ENCODE measurements at places on chromosomes 6 and 20.

DNA sequence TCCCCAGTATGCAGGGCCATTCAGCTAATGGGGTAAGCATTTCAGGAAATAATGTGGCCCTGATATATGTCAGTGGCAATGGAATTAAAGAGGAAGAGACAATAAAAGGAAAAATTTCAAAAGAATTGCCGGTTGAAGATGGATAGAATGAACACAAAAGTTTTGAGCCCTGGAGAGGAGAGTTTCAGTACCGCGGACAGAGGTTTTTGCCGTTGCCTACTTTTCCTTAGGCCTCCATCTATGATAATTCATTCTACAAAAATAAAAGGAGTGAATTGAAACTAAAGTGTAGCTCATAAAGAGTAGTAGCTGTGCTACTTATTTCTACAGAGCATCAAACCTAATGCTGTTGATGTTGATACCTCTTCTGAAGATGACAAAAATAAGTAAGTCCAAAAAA, 140.7 kb downstream of the RNASET2 start:
- DNase-seq, result no peak

GRCh38 chr6:170205126-170205525, 85.8 kb downstream of the DLL1 start:
- no peak for DNase-seq

DNA sequence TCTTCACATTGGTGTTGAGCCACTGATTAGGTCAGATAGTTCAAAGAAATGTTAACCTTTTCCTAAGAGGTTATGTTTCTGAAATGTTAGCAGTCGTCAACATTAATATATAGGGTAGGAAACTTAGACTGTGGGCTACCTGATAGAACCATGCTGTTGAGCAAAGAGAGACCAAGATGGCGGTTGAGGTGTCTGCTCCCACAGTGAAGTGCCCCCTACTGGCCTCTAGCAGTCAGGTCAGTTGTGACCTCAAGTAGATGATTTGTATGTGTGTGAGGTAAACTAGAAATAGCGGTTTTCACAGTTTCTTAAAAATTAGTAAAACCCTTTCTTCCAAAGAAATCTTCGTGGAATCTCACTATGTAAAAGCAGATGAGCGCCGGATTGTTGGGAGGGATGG, 40.3 kb downstream of the MTHFD1L start:
- DNase-seq, result no peak

DNA sequence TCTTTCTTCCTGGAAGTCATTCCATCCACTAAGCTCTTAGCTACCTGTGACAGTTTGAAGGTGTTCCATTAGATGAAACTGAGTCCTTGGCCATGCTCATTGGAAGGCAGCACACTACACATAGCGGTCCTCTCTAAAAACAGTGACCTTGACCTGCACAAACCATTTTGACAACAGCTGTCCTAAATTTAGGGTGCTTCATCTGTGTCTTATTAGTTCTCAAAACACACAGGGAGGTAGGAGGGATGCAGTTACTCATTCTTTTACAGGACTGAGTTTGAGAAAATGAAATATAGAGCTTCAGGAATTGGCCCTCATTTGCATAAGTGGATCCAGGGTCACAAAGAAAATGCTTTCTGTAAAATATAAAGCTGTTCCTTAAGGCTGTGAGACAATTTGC, 20.4 kb upstream of the MAP3K4 start:
- DNase-seq, result no peak

DNA sequence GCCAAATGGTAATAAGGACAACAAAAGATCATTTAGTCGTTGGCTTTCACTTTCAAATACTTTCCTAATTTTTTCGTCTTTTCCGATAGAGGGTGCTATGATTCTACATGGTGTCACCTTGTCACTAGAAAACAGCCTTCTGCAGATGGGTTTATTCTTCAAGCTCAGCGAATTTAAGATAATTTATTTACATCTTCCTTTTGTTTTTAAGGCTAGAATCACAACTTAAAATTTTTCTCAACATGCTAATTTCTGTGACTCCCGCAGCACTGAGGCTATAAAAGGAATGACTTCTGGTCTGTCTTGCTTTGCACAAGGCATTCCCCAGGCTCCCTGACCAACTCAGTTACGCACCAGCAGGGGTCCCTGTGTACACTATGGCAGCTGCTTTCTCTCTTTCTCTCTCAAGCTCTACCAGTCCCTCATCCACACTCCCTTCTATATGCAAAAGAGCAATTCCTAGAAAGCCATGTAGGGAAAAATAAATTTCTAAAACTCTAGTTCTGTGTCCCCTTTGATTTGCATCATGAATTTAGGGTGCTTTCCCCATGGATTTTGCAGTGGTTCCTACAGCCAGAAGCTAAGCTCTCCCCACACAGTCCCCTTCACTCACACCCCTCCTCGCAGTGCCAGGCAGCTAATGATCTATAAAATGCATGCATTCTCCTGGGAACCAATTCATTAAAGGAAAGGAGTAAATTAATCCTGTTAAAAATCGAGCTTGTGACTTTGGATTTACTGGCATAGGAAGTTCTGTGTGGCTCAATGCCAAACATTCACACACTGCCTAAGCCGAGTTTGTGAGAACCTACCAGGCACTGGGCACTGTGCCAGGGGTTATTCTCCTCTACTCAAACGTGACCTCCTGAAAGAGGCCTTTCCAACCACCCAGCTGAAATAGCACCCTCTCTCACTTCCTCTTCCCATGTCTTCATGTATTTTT, 74.5 kb downstream of the DCDC2 start:
- DNase-seq, result peak; percentile 66

- DNase-seq, result no peak
Observed at GRCh38 chr6:170575250-170575649, 9.2 kb downstream of the PDCD2 start.

DNA sequence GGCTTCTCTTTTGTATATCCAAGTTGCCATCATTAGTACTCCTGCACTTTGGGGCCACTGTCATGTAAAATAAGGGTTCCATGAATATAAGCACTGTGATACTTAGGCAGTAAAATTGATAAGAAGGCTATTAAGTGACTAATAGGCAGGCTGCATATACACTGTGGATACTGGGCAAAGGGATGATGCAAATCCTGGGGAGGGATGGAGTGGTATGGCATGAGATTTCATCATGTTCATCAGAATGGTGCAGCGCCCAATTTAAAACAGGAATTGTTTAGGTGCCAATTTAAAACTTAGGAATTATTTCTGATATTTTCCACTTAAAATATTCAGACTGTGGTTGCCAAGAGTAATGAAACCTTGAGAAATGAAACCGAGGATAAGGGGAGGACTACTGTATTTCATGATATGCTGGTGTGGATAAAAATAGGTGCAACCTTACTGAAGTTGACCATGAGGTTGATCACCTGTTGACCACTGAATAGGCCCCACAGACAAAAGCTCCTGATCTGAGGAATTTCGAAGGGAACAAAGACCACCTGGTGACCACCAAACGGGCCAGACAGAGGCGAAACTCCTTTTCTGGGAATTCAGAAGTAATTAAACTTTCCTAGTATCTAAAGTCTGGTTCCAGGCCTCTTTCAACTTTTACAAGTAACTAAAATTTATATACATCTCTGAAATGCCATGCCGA, 4.9 kb upstream of the TRIM39 start:
- no peak for DNase-seq

GRCh38 chr6:105793130-105793529, 293.0 kb upstream of the PRDM1 start:
- DNase-seq, result no peak

DNA sequence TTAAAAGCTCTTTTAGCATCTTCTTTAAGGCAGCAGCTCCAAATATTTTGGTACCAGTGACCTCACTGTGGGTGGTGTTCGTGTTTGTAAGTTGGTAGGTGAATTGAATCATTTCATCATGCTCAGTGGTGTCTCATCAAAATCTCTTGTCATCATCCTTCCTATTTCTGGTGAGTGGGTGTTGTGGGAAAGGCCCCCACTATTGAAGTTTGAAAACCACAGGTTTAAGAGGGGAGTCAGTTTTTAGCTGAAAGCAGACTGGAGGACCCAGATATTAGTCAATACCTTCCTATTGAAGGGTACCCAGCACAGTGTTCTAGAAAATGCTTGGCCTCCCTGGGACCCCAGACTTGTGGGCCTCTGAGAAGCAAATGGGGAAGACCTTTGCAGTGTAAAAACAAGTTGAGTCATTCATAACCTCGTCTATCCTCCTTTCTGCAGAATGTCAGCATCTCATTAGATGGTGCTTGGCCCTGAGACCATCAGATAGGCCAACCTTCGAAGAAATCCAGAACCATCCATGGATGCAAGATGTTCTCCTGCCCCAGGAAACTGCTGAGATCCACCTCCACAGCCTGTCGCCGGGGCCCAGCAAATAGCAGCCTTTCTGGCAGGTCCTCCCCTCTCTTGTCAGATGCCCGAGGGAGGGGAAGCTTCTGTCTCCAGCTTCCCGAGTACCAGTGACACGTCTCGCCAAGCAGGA, 3.7 kb downstream of the PIM1 start:
- no peak for DNase-seq

DNA sequence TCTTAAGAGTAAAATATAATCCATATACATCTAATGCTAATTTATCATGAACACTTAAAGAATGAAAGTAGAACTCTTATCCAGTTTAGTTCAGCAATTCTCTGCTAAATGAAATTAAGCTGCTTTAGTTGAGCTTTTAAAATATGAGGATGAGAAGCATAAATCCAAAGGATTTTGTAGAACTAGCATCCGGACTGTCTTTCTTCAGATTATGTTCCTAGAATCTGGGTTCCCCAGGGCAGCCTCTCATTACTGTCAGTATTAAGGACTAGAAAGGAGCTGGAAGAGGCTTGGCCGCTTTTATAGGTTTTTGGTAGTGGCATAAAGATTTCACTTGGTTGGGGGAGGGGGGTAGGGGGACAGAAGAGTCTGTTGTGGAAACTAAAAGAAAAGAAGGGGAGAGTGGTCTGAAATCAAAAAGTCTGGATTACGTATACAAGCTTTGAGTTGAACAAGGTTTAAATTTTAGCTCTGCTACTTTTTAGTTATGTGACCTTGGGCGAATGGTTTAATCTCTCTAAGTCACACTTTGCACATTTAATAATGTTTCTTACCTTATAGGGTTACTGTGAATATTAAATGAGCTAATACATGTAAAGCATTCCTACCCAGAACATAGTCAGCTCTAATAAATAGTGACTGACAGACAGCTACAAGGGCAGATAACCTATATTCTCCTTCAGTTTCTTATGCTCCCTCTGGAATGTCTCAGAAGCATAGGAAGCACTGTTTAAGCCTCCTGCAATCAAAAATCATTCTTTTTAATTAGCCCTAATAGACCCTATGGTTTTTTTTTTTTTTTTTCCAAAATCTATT, 3.7 kb downstream of the SGK1 start:
- DNase-seq, result no peak

DNA sequence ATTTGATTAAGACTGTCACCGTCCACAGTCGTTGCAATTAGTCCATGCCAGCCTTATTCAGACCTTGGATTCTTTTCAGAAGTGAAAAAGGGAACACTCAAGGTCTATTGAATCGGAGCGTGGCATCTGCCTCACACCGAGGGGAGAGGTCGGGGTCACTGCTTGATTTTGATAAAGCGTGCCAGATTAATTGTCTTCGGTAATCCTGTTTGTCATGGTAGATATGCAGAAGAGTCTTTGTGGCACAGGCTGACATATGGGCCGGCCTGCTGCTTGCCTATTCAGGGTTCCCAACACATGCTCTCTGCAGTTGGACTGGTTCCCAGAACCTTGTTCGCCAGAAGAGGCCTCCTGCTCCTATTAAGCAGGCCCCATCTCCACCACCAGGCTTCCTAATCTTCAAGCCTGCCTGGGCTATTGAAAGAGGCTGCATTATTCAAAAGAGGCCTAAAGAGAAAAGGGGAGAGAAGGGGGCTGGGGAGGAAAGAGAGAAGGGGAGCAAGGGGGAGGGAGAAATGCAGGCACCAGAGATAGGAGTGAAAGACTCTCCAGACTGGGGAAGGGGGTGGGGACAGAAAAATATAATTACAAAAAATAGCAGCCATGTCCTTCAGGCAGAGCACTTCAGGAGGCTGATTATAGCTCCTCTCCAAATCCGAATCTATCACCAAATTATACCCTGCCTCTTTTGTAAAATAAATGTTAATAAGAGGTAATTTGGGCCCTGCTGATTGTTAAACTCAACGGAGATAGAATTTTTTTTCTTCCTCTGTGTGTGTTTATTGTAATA, 611.3 kb downstream of the HDGFL1 start:
- DNase-seq, result peak; percentile 100

DNA sequence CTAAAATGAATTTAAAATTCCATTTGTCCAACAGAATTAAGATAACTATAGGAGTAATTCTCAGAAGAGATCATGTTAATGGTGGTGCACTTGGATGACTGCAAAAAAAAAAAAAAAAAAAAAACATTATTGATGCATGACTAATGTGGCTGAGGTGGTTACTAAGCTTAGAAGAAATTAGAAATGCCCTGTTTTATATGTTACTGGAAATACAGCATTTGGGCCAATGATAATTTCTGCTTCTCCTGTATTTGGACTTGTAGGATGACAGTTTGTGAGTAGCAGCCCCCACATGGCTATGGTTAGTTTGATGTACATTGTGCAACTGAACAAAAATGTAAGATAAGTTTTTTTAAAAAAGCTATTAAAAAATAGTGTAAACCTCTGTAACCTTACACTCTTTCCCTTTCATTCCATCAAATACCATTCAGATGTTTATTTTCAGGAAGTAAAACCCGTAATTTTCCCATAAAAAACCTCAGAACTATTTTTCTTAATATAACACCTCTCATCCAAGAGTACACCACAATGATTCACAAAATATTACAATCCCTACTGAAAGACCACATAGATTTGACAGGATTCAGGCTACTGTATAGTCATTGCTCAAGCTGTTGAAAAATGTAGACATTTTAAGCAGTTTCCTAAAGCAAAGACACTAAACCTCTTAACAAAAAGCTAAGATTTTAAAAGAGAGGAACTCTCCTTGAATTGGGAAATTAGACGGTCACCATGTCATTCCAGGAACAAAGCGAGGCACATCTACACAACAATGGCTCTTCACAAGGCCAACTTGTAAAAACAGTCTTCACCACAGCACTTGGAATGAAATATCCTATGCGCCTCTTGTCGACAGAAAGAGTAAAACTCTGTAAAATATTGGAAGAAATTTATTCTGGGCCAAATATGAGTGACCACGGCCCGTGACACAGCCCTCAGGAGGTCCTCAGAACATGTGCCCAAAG, 83.0 kb downstream of the WDR27 start:
- DNase-seq, result no peak

GRCh38 chr6:41935685-41936072, 5.9 kb downstream of the CCND3 start:
- DNase-seq, result no peak

GRCh38 chr20:458776-459175, 3.6 kb downstream of the TBC1D20 start:
- DNase-seq, result no peak

DNA sequence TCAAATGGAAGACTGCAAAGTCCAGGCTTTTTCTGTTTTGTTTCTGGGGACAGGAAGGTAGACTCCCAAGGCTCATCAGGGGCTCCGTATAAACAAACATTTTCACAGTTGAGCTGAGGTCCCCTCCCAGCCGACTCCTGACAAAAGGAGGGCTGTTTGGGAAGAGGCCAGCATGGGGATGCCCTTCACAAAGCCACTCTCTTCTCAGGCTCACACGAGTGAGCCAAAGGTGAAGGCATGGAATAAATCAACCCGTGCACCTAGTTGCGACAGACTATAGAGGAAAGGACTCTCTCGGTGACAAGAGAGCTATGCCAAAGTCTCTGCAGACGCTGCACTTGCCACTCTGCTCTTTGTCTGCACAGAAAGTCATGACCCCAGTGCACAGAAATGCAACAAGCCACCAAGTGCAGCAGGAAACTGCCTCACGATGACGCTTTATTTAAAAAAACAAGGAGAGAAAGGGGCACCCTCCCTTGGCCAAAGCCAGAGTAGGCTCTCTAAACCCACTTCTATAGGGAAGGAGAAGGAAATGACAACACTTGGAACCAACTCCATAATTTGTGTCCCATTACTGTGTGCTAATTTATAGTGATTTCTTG, 21.0 kb downstream of the JAG1 start:
- no peak for DNase-seq

Data from NCI-H446 treated with DMSO at 0.1 percent for 48 hours (cell line).